ENCODE measurements at places on chromosomes 1 and 21.

DNA sequence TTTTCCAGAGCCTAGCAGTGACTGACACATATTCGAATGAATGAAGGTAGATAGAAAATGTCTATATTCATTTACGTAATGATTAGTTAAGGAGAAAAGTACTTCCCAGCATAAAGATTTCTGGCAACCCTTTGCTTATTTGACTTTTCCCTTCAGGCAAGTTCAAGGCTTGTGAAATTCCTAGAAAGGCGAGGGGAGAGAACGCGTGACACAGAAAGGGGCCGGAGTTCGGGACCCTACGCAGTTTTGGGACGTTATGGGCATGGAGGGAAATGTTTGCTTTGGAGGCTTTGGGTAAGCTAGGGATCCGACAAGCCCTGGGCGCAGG is 472 bp upstream of the USP25 start:
- no peak overlapping the region for H3K27ac ChIP-seq
- H3K4me1 ChIP-seq: peaks cover 13% of the 10 kb centered on the region
- H3K4me3 ChIP-seq: peak overlapping the region; percentile 52
- no peak for DNase-seq

- DNase-seq: no peak
- no peak overlapping the region for H3K27ac ChIP-seq
- H3K27me3 ChIP-seq: no peaks in the 10 kb centered on the region
- no peak overlapping the region for H3K4me3 ChIP-seq
- H3K4me1 ChIP-seq: no peaks in the 10 kb centered on the region
Measured at GRCh38 chr1:8283058-8283884, 34.6 kb upstream of the SLC45A1 start.

DNA sequence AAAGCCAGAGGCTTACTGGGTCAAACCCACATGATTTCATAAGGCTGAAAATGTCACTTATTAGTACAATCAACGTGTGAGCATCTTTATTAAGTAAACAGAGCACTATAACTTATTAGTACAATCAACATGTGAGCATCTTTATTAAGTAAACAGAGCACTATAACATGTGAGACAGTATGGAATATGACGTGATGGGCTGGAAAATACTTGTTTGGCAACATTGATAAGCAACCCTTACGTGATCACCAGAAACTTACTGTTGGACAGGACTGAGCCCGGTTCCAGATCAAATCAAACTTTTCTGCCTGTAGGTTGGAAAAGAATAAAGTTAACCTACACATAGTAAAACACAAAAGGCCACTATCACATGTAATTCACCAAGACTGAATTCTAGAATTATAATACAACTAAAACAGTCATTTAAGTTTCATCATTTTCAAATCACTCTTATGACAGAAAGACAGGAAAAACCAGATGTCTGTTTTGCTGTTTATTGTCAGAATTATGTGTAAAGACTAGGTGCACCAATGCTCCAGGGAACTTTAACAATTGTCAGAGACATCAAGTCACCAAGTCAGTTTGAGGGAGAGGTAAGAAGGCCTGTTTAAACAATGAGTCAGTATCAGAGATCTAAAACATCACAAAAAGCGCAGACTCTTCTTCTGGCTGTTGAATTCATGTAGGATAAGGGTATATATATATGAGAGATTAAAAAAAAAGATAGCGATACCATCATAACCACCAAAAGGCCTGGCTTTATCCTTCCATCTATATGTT is 15.7 kb downstream of the ATPAF1 start:
- no peak for DNase-seq
- H3K27ac ChIP-seq: no peak overlapping the region
- peaks cover 47% of the 10 kb centered on the region for H3K36me3 ChIP-seq
- H3K27me3 ChIP-seq: no peaks in the 10 kb centered on the region
- H3K4me1 ChIP-seq: no peaks in the 10 kb centered on the region
- H3K4me3 ChIP-seq: no peak overlapping the region

GRCh38 chr21:24225431-24225830 is 1381.8 kb downstream of the MRPL39 start:
- H3K4me3 ChIP-seq: no peak overlapping the region
- DNase-seq: no peak
- H3K27ac ChIP-seq: no peak overlapping the region
- H3K36me3 ChIP-seq: no peaks in the 10 kb centered on the region

DNA sequence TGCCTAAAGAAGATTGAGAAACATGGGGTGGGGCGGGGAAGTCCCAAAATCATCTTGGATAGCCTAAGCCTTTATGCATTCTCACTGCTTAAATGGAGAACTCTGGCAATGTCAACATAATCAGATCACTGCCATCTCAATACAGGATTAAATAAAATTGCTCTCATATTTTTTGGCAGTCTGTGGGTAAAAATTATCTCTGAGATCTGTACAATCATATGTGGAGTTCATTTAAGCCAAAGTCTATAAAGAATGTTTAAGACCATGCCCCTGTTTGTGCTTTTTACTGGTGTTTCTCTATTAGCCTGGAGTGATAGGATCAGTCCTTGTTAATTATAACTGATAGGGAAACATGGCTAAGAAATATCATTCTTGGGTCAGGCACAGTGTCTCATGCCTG is 136.3 kb downstream of the GPR52 start:
- H3K27me3 ChIP-seq: no peaks in the 10 kb centered on the region
- peaks cover 6% of the 10 kb centered on the region for H3K36me3 ChIP-seq
- no peak for DNase-seq
- no peak overlapping the region for H3K27ac ChIP-seq
- H3K4me1 ChIP-seq: no peaks in the 10 kb centered on the region

GRCh38 chr1:25933479-25934365 is 27.5 kb upstream of the STMN1 start:
- H3K27ac ChIP-seq: no peak overlapping the region
- no peak for DNase-seq
- H3K27me3 ChIP-seq: no peaks in the 10 kb centered on the region
- no peaks in the 10 kb centered on the region for H3K36me3 ChIP-seq
- H3K4me3 ChIP-seq: no peak overlapping the region

DNA sequence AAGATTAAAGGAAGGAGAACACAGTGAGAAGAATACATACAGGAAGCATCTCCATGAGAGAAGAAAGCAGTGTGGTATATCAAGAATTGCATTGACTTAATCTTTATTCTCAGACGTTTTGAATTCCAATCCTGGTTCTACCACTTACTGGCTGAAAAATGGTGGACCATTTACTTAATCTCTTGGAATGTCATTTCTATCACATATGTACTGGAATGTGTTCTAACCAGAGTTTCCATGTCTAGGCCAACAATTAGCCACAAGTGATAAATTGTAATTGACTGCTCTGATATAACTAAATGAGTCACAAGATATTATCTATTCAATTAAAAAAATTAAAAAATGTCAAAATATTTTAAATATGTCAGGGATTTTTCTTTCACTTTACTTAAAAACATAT is 626.1 kb downstream of the PTPRC start:
- H3K4me3 ChIP-seq: no peak overlapping the region
- no peak for DNase-seq
- H3K27ac ChIP-seq: no peak overlapping the region
- no peaks in the 10 kb centered on the region for H3K27me3 ChIP-seq
- H3K36me3 ChIP-seq: no peaks in the 10 kb centered on the region

DNA sequence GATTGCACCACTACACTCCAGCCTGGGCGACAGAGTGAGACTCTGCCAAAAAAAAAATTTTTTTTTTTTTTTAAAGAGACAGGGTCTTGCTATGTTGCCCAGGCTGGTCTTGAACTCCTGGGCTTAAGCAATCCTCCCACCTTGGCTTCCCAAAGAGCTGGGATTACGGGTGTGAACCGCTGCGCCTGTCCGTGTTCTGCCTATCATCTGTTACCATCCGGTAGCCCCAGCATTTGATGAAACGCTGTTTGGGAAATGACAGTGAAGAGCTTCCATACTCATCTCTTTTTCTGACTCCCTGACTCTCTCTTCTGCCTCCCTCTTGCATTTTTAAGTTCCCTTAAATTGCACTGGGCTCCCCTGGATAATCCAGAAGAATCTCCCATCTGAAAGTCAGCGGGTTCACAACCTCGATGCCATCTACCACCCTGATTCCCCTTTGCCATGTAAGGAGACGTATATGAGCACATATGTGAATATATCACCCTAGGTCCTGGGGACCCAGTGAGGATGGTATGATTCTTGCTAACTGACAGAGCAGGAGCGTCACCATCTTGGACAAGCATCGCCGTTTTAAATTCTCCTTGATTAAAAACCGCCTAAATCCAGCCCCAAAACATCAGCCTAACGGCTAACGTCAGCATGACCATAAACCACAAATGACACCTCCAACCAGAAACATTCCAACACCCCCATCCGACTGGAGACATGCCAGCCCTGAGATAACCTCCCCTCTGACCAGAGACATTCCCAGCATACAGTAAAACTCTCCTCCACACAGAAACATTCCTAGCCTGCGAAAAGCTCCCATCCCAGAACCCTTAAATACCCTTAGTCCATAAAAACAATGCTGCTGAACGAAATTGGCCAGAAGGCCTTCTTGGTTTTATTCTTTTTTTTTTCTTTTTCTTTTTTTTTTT is 12.4 kb downstream of the TNFRSF8 start:
- no peaks in the 10 kb centered on the region for H3K27me3 ChIP-seq
- DNase-seq: no peak
- no peaks in the 10 kb centered on the region for H3K36me3 ChIP-seq
- no peak overlapping the region for H3K27ac ChIP-seq

- no peaks in the 10 kb centered on the region for H3K36me3 ChIP-seq
- H3K27ac ChIP-seq: no peak overlapping the region
- H3K4me1 ChIP-seq: no peaks in the 10 kb centered on the region
- no peak for DNase-seq
- H3K4me3 ChIP-seq: no peak overlapping the region
Measured at GRCh38 chr1:87959236-87959635, 630.6 kb downstream of the LMO4 start.

DNA sequence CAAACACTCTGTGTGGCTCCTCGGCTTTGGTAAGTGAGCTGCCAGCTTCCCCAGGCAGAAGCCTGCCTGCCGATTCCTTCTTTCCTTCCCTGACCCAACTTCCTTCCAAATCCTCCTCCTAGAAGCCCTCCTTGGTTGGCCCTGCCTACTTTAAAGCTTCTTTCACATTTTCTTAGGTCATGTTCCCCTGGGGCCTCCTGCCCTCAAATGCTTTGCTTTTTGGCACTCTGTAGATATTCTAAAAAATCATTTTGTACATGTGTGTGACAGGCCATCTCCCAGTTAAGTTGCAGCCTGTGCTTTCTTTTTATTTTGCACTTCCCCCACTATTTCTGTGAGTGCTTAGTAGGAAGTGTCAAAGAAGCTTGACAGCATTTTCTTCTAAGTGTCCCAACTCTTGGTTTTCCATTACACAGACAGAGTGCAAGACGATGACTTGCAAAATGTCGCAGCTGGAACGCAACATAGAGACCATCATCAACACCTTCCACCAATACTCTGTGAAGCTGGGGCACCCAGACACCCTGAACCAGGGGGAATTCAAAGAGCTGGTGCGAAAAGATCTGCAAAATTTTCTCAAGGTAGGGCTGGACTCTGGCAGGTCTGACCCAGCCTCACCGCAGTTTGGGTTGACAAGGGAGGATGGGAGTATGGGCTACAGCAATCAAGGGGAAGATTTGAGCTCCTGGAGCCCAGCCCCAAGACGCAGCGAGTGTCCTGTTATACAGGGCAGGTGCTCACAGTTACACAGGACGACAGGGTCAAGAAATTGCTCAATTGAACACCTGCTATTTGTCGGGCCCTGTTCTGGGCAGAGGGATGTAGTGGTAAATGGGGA is at the start of gene S100A9:
S100A9 (plus strand) TSS at position 2 of the 838 bp plus-strand sequence; CDS start at position 432, 430 bp downstream.
- no peaks in the 10 kb centered on the region for H3K36me3 ChIP-seq
- peaks cover 10% of the 10 kb centered on the region for H3K4me1 ChIP-seq
- DNase-seq: no peak
- H3K4me3 ChIP-seq: no peak within 1 kb of the TSS
- H3K27me3 ChIP-seq: no peaks in the 10 kb centered on the region
- H3K27ac ChIP-seq: no peak within 1 kb of the TSS

DNA sequence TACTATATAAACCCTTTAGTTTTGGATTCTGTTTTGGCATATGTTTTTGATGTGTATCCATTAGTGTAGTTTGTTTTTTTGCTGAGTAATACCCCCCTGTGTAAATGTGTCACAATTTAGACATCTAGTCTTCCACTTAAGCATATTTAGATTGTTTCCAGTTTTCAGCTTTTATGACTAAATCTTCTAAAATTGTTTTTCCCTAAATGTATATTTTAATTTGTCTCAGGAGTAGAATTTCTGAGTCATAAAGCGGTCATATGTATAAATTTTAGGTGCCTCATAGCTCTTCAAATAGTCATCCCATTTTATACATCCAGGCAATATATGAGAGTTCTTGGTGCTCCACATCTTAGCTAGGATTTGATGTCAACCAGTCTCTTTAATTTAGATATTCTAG is 1348.0 kb downstream of the MRPL39 start:
- no peak overlapping the region for H3K27ac ChIP-seq
- no peak for DNase-seq
- no peaks in the 10 kb centered on the region for H3K36me3 ChIP-seq
- H3K4me3 ChIP-seq: no peak overlapping the region
- H3K4me1 ChIP-seq: no peaks in the 10 kb centered on the region
- H3K27me3 ChIP-seq: no peaks in the 10 kb centered on the region

DNA sequence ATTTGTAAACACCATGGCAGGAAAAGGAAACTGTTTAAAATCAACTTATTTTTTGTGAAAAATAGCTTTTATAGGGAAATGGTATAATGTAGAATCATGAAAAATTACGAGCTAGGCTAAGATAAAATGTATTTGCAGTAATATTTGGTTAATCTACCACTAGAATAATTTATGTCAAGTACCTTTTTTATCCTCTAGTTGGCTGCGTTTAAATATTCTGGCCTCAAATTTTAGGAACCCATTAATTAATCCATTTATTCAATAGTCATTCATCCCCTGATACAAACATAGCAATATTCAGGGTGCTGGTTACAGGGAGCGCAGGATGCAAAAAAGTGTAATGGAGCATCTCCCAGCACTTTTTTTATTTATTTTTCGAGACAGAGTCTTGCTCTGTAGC is 8.6 kb upstream of the IER5 start:
- DNase-seq: no peak
- no peaks in the 10 kb centered on the region for H3K36me3 ChIP-seq
- no peak overlapping the region for H3K27ac ChIP-seq
- H3K4me3 ChIP-seq: no peak overlapping the region
- H3K4me1 ChIP-seq: no peaks in the 10 kb centered on the region
- no peaks in the 10 kb centered on the region for H3K27me3 ChIP-seq

DNA sequence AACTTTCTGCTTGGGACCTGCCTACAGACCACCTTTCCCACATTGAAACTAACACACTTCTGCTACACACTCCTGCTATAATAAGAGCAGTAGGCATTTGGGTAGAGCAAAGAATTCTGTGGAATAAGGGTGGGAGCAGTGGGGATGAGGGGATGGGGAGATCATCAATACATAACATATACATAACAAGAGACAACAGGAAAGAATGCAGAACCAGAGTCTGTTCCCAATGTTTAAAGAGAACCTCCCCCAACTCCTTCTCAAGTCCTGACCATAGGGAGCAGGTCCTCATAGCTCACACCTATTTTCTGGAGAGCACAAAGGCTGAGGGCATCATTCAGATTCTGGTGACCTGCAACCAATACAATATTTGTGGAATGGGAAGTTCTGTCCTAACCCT is 121.6 kb upstream of the BARHL2 start:
- H3K36me3 ChIP-seq: no peaks in the 10 kb centered on the region
- H3K4me3 ChIP-seq: no peak overlapping the region
- H3K4me1 ChIP-seq: peaks cover 22% of the 10 kb centered on the region
- H3K27ac ChIP-seq: no peak overlapping the region
- no peak for DNase-seq
- H3K27me3 ChIP-seq: peaks cover 59% of the 10 kb centered on the region

GRCh38 chr1:100912019-100912418 is 16.1 kb downstream of the SLC30A7 start:
- no peak overlapping the region for H3K27ac ChIP-seq
- no peak overlapping the region for H3K4me3 ChIP-seq
- H3K27me3 ChIP-seq: no peaks in the 10 kb centered on the region
- peaks cover 62% of the 10 kb centered on the region for H3K36me3 ChIP-seq
- no peaks in the 10 kb centered on the region for H3K4me1 ChIP-seq

Measured in effector memory CD4-positive, alpha-beta T cell (primary cell).